Right ventricle myocardium superior (tissue), 1 donor: ENCODE measurements at places on chromosomes 16 and 17. TPM values are rescaled to one million over a fixed set of nuclear protein-coding genes. Genes with fewer than 3 reads are reported as not detected.
A peak's percentile ranks its signal among the peaks of the same experiment; 100 is the strongest.

- DNase-seq: peak; percentile 87
Measured at GRCh38 chr17:79836972-79837887, 2.0 kb downstream of the CBX4 start.

- no peak for DNase-seq
Measured at GRCh38 chr16:13036600-13036999, 135.2 kb downstream of the SHISA9 start.

- DNase-seq: no peak
Measured at GRCh38 chr16:57987441-57988177, 12.9 kb downstream of the ZNF319 start.

DNA sequence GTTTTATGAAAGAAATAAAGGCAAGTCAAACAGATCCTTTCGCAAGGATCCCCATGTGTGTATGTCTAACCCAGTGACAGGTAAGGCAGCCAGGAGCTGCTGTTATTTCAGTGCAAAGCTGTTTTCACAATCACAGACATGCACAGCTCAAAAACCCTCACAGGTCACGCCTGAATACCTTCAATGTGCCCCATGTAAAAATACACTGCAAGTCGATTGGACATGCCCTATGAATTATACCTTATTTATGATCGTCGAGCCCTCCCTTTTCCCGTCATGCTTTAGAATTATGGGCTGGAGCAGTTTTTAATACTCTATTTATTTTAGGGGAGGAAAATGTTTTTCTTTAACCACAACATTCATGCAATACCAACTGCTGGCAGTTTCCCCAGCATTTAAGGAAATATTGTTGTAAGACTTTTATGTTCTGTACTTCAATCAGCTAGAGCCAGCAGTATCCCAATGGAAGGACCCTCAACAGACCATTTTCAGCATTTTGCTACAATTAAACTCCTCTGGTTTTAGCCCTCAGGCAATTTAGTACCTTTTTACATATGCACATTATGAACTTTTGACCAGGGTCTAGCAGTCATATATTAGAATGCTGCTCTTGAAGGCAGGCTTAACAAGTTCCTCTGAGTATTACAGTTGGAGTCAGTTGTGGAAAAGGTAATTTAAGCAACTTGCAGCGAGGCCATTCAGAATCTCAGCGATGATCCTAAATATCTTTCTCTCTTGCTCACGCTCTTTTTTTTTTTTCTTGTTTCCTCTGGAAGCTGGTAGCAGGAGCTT, 362.2 kb downstream of the WWOX start:
- no peak for DNase-seq

DNA sequence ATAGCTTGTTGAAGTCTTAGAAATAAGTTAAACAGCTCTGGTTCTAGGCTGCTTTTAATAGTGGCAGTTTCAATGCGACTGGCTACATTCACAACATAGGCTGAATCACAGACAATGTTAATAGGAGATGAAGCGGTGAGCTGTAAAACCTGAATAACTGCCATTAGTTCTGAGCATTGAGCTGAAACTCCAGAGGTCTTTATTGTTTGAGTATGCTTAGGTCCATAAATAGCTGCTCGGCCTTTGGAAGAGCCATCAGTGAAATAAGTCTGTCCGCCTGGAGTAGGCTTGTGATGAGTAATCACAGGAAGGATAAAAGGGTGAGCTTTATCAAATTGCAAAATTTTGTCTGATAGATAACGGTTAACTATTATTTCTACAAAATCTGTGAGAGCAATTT, 9.4 kb upstream of the ZNF689 start:
- no peak for DNase-seq

GRCh38 chr16:71937868-71938510, 42.7 kb downstream of the IST1 start:
- DNase-seq: no peak

JPH3 gene
- 0.08 TPM for total RNA-seq

DNA sequence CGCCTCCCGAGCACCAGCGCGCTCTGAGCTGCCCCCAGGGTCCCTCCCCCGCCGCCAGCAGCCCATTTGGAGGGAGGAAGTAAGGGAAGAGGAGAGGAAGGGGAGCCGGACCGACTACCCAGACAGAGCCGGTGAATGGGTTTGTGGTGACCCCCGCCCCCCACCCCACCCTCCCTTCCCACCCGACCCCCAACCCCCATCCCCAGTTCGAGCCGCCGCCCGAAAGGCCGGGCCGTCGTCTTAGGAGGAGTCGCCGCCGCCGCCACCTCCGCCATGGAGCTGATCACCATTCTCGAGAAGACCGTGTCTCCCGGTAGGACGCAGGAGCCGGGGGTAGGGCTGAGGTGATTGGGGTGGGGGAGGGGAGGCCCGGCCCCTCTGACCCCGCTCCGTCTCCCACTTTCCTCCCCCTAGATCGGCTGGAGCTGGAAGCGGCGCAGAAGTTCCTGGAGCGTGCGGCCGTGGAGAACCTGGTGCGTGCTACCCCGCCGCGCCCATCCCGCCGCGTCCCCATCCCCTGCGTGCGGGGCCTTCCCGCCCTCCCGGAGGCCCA, 329 bp downstream of the KPNB1 start:
- DNase-seq: no peak

C17orf67 gene
- total RNA-seq: 1.1 TPM

OTOP3 gene
- total RNA-seq: not detected

GRCh38 chr17:2683912-2684311, 27.7 kb downstream of the CLUH start:
- no peak for DNase-seq

DNA sequence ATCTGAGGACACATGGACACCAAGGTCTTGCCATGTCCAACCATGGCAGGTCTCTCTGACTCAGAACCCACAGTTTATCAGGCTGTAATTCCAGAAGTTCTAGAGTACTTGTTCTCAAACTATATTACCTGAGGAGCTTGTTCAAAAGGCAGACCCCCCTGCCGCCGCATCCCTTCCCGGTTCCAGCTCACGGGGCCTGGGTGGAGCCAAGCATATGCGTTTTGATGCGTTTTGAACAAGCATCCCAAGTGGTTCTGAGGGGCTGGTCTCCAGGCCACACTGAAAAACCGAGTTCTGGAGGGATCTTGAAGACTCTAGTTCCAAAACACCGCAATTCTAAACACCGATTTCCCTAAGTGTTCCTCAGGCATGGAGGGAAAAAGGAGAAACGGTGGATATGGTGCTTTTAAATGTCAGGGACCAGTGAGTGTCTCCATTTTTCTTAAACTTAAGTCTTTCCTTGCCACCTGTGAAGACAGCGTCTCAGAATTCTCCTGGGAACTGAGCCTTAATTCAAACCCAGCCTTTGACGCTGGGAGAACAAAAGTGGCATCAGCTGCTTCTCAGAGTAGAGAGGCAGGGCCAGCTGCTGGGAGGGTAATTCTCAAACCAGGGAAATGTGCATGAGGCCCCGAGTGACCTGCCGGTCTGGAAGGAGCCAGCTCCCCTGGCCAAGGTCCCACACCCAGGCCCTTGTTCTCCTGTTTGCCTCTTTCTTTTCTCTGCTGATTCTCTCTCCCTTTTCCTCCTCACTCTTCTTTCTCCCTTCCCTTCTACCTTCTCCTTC, 84.4 kb upstream of the PLCG2 start:
- DNase-seq: peak; percentile 28

POLG2 gene
- total RNA-seq: 7.4 TPM

DNA sequence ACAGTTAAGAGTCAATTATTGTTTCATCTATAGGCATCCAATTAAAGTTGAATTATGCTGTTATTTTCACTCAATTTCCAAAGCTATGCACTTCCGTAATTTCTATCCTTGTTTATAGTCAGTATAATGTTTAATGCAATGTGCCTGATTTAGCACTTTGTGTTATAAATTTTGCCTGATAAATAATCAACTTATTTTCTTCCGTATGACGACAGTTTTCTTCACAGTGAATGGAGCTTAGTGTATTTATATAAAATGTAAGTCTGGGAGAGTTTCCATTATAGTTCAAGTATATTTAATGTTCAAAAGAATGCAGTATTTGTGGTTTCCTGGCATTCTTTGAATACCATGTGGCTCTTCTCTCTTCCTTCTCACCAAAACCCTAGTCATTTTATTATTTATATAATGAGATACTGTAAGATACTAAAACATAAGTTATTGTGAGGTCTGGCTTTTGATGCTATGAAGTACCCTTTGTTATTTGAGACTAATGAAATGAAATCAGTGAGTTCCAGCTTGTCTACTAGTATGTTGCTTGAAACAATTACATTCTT, 240.6 kb downstream of the PRKCA start:
- DNase-seq: no peak

- no peak for DNase-seq
Measured at GRCh38 chr17:58520843-58521430, 6.5 kb upstream of the MTMR4 start.

CPHXL gene
- total RNA-seq: not detected
